ENCODE measurements at places on chromosomes 16 and 17.

DNA sequence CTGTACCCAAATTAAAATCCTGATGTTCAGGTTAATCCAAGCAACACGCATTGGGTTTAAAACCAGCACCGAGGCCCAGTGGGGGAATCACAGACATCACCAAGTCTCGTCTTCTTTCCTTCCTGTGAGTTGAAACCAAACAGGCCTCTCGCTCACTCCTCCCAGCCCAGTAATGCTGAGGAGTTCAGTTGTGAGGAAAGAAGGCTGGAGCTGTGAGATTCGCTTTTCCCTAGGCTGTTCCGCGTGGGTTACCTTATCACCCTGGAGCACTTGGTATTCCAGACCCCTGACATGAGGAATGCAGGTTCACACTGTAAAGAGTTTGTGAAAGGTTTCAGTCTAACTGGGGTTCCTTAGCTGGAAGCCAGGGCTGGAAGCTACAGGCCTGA is 20.8 kb downstream of the CIBAR2 start:
- no peak for DNase-seq

GRCh38 chr17:81575836-81576235 is 23.7 kb upstream of the FAAP100 start:
- no peak for DNase-seq

GRCh38 chr17:43040655-43041054 is 15.6 kb downstream of the RND2 start:
- DNase-seq = no peak

- no peak for DNase-seq
Measured at GRCh38 chr17:45925311-45925710, 31.0 kb downstream of the MAPT start.

DNA sequence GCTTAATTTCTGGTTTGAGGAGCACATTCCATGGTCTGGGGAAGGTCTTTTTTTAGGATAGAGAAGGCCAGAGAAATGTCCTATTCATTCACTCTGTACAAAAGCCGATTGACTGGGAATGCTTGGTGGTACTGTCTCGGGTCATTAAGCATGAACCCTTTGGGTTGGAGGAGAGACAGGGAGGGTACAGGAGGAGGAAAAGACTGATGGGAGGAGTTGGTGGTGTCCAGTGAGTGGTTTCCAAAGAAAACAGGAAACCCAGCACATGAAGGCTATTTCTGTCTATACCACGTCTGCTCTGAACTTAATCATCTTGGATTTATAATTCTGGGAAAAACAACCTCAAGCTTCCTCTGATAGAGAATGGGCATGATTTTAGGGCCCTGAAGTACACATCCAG is 111.9 kb downstream of the XYLT1 start:
- no peak for DNase-seq

DNA sequence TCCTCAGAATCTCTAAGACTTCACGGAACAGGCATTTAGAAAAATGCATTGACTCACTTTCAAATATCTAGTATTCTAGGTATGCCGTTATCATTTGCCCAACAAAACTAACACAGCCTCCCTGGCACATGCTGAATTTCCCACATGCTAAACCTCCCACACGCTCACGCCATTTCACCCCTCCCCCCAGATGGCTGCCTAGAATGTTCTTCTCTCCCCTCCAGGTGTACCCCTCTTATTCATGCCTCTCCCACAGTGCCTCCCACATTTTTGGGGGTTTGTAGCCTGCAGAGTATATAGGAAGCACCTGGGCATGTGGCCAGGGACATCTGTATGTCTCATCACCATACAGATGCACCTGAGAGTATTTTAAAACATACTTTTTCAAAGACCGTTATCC is 38.2 kb upstream of the ICAM2 start:
- DNase-seq = no peak

DNA sequence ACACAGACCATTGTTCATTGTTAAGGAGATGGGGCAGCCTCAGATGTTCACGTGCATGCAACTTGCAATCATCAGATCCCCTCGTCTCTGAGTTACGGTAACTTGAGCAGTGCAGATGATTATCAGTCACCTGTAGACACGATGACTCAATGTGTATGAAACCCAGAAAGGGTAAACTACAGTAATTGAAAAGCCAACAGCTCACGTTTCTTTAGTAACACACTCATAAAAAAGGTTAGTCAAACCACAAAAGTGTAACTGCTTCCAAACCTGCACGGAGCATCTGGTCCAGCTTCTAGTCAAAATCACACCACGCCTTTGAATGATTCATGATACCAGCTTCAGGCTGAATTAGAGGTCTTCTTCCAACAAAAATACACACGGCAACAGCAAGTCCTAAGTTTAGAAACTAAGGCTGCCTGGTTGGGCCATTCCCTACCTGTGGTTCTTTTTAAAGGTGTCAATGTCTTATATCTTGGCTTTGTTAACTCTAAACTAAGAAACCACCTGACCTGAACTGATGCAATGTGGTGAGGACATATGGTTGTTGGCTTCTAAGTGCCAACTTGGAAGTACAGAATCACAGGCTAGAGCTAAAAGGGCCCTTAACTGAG is 32.3 kb downstream of the GRB7 start:
- DNase-seq = no peak

- no peak for DNase-seq
Measured at GRCh38 chr16:69017036-69017783, 88.2 kb upstream of the HAS3 start.

DNA sequence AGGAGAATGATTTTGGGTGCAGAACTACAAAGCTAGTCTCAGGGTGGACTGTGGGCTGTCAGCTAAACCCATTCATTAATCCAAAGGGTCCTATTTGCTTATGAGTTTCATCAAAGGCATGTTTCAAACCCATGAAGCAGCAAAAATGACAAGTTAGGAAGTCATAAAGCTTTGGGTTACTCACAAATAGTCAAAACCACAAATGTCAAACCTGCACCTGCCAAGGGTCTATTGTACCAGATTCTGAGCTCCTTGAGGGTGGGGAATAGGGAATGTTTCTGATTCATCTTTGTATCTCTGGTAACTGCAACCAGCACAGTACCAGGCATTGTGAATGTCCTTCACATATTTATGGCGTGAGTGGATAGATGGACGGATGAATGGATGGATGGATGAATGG is 317.7 kb downstream of the MAF start:
- DNase-seq = no peak

DNA sequence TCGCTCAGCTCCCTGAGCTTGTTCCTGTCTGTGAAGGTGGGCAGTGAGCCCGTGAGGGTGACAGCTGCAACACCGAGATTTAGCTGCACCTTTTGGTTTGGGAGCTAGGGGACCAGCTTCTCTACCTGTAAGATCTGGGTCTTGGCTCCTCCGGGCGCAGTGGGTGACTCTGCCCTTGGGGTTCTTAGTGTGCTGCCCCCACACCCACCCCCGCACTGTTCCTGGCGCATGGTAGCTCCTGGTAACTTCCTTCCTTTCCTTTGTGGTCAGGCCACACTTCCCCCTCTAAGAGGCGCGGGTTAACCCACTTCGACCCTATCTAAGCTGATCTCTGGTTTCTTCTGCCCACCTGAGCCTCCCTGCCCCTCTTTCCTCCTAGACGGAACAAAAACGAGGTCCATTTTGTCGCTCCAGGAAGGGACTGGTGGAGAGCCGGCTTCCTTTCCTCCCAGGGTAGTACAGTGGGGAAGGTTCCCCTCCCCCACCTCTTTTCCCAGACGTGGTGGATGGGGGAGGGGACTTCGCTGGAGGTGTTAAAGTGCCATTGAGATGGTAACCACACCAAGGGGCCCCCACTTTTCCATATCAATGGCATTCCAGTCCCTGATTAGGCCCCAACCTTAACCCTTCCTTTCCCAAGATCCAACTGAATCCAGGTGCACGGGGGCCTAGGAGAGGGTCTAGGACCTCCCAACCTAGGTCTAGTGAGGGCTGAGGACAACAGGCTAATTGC is 4.6 kb upstream of the CLDN9 start:
- DNase-seq = no peak

DNA sequence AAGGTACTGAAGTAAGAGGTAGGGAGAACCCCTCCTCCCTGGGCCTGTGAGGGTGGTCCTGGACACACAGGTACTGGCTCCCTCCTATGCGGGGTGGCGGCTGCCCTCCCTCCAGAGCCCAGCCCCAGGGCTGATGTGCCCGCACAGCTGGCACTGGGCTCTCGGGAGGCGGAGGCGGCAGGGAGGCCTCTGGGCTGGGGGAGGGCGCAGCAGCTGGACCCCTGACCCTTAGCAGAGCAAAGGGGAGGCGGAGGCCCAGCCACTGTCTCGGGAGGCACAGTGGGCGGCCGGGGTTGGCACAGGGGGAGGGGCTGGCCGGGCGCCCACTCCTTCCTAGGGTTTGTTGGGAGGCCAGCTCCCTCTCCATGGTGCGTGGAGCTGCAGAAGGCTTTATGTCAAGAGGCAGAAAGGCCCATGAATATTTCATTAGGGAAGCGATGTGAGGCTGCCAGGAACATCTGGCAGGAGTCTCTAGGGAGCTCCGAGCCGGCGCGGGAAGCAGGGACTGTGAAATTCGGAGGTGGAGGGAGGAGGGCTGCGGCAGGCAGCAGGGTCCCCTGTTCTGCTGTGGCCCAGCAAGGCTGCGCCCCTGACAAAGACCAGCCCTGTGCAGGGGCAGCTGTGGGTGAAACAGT is 44.1 kb upstream of the ACSF3 start:
- DNase-seq = no peak

GRCh38 chr17:40061609-40062038 is 1.1 kb upstream of the THRA start:
- no peak for DNase-seq

DNA sequence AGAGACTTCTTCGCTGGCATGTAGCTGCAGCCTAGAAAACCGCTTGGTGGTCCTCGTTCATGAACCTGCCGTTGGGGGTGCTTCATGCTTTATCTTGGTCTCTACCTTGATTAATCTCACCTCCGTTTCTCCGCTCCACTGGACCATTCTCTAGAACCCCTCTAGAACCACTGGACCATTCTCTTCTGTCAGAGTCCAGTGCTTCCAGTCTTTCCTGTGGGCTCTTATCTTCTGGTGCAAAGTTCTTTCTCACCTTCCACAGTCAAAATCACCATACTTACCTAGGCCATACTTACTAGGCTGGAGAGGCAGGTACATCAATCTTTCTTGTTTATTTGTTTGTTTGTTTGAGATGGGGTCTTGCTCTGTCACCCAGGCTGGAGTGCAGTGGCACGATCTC is 71.4 kb downstream of the PITPNC1 start:
- peak; percentile 41 for DNase-seq

DNA sequence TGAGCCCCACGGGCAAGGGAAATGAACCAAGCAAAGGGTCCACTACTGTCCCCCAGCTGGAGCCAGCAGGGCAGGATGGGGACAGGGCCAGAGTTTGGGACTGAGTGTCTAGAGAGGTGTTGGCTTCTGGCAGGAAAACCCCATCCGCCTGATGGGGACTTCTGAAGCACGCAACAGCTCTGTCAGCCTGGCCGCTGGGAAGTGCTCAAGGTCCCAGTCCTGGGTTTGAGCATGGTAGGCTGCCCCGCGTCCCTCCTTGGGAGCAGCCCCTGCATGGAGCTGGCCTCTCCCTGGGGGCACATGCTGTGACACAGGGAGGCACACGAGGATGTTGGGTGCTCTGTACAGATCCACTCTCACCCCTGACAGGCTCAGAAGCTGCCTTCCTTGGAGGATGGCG is 14.6 kb downstream of the ACE start:
- no peak for DNase-seq

GRCh38 chr17:49987681-49988441 is 7.2 kb downstream of the DLX3 start:
- DNase-seq = peak; percentile 45

GRCh38 chr17:19445105-19445504 is 34.1 kb downstream of the RNF112 start:
- DNase-seq = no peak
